ENCODE measurements at places on chromosomes 2 and 18.

- no peak for DNase-seq
These were observed 763.3 kb upstream of the FSHR start for GRCh38 chr2:49917654-49918053.

- peak; percentile 32 for DNase-seq
These were observed 69.9 kb upstream of the MCFD2 start for GRCh38 chr2:46985512-46985911.

- no peak for DNase-seq
These were observed 58.6 kb upstream of the OSR1 start for GRCh38 chr2:19416784-19417684.

DNA sequence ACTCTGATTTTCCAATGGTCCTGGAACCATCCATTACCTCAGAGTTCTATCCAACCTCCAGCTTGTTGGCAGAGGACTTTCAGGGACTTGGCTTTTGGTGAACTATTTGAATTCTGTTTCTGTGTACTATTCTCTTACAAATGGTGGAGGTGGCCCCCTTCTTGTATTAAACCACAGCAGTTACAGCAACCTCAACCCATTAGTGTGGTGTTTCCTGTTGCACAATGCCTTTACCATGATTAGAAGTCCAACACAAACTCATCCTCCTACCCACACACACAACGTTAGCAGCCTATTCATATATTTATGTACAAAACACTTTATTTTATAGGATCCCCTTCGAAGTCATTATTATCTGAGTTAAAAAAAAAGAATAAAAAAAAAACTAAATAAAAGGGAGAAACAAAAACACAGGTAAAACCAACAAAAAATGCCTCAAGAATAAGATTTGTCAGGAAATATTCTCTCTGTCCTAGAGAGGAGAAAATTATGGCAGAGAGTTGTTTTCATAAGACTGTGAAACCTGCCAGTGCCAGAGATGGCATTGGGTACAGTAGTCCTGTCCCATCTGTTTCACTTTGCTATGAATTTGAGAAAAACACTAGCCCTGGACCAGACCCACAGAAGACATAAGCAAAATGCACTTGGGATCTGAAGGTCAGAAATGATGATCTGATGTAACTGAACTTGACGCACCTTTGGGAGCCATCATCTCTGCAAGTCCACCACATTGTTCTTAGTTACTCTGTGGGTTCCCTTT is 1896.0 kb upstream of the PIK3C3 start:
- DNase-seq, result no peak

DNA sequence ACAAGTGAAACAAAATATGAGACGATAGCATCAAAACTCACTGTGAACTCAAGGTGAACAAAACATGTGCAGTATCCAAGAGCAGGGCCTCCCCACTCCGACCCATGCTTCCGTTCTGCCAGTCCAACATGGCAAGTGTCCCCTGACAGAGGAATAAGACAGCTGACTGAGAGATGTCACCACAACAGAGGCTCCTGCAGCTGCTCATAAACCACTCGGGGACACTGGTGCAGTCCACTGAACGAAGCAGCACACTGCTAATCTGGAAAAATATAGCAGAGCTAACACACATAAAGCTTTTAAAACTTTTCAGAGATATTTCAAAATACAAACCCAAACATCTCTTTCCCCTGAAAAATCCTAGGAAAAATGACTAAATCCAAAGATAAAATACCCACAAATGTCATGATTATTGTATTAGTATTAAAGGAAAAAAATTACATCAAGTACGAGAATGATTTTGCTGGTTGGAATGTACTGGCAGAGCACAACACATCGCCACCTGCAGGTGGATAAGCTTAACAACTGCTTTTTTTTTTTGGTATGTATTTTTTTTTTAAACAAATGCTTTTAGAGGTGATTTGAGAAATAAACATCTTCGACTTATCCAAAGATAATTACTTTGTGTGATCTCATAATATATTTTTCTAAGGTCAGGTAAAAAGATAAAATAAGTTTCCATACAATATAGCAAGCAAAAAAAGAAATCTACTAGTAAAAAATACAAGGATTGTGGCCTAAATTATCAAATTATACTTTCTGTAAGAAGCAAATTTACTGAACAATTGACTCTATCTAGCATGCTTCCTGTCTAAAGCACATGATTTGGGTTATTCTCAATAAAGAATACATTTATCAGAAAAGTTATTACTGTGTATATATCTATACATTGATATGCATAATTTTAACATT is 18.6 kb downstream of the THADA start:
- peak; percentile 39 for DNase-seq

DNA sequence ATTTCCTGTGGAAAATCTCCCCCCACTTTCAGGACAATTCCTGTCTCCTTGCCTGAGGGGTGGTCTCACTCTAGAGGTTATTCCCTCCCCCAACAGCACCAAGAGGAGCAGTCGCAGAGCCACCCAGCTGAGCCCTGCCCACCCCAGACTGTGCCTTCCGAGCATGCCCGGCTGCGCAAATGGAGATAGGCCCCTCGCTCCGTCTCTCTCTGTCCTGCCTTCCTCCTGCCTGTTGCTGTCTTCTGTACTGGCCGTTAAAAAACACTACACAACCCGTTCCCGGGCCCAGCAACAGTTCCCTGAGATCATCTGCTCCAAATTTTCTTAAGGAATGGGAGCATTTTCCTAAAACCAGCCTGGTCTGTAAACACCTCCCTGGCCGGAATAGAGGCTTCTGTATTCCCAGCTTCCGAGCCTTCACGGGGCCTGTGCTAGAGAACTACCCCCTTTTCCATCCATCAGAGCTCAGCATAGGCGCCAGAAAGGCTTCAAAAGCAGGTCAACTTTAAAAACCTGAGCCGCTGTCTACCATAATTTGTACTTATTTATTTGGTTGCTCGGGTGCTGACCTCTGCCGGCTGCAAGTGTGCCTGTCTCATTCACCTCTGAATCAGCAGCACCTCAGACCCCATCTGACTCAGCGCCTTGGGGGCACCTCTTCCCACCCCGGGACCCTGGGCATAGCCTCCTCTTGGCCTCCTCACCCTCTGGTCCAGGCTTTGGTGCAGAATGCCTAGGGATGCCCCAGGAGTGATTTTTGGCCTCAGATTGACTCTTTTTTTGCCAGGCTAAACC is 159.4 kb downstream of the PXDN start:
- DNase-seq, result no peak

GRCh38 chr2:200655918-200656580 is 70.2 kb downstream of the AOX1 start:
- DNase-seq, result no peak

- DNase-seq, result no peak
These were observed 12.7 kb upstream of the FZD5 start for GRCh38 chr2:207782238-207783030.
